Naive thymus-derived CD8-positive, alpha-beta T cell (primary cell): ENCODE measurements at places on chromosomes 2 and 18.

DNA sequence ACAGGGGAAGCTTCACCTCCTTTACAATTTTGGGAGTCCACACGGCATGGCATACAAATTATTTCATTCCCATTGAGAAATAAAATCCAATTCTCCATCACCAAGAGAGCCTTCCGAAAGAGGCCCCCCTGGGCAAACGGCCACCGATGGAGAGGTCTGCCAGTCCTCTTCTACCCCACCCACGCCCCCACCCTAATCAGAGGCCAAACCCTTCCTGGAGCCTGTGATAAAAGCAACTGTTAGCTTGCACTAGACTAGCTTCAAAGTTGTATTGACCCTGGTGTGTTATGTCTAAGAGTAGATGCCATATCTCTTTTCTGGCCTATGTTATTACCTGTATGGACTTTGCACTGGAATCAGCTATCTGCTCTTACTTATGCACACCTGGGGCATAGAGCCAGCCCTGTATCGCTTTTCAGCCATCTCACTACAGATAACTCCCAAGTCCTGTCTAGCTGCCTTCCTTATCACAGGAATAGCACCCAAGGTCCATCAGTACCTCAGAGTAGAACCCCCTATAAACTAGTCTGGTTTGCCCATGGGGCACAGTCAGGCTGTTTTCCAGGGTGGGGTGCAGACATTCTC, 58.3 kb downstream of the BCL11A start:
- no peak for DNase-seq

DNA sequence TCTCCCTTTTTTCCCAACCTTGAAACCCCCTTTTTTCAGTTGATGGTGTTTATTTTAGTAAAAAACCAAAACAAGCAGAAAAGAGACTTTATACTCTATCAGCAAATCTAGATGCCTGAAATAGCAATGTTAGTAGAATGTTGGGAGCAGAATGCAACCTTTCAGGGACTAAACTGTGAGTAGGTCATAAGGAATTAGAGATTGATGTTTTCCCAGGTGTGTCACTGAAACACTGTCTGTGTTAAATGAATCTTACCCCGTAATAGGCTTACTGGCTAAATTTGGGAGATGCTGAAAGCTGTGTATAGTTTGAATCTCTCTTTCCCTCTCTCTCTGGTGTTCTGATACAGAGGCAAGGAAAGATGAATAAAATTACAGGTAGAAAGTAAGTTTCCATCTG, 43.8 kb downstream of the AGFG1 start:
- no peak for DNase-seq

DNA sequence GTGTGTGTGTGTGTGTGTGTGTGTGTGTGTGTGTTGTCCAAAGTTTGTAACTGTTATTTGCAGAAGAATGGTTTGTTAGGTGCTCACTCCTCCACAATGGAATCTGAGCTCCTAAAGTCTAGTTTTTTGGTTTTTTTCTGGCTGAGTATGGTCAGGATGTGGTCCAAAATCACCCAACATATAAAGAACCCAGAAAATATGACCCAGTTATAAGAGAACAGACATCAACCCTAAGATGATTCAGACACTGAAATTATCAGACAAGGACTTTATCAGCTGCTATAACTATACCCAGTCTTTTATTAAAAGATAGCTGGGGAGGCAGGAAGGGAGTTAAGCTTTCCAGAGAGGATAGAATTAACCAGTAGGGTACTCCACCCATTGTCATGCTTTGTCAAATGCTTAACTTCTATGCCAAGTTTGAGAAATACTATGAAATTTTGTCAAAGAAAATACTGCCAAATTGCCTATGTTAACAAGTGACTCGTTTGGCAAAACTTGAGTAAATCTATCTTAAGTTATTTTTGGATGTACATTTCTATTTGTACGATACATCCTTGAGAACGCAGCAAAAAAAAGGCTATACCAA, 57.5 kb downstream of the TANK start:
- DNase-seq, result no peak

DNA sequence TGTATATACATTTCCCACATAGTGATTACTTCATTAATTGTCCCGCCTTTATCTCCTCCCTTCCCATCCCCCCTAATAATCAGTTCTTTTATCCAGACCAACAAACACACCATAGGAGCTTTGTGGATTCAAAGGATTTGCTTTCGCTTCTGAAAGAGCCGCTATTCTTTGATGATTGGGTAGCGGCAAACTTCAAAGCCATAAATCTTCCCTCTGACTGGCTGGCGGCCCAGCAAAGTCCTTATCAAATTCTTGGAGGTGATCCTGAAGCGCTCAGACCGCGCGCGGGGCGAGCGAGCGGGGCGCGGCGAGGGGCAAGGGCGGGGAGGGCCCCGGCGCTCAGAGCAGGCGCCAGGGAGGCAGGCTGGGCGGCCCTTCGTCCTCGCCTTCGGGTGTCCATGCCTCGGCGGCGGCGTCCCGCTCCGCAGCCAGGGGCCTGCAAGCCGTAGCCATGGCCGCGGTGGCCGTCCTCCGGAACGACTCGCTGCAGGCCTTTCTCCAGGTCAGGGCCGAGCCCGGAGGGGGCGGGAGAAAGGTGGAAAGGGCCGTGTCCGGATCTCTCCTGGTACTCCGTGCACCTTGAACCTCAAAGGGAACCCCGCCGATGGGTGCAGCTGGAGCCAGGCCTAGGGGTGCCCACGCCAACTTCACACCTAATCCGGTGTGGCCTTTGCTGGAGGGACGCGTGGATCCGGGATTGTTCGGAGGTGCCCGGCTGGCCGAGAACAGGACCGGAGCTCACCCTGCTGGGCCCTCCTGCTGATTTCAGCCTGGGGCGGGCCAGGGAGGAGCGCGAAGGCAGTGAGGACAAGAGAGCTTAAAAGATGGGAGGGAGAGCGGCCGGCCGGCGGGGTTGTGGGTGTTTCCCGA, at the start of gene SP5:
Gene SP5 (plus strand): TSS at position 276 of the 870 bp plus-strand sequence. CDS start 176 bp downstream, at position 452.
- peak; percentile 25 for DNase-seq

- no peak for DNase-seq
Measured at GRCh38 chr18:6427286-6427685, 12.6 kb upstream of the L3MBTL4 start.

DNA sequence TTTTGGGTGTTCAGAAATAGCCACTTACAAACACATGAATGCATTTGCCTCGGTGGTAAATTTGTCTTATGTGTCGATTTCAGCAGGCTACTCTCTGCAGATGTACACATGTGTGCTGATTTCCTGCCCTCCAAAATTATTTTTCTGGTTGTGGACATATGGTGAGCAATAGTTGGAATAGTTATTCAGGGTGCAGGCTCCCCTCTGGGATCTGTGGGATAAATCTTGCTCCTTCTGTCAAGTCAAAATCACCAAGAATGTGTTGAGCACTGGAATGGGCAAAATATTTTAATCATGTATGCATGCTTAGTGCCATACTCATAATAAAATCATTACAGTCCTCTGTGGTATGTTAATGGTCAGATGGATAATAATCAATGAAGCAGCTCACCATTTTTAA, 684.5 kb downstream of the BCL11A start:
- no peak for DNase-seq

DNA sequence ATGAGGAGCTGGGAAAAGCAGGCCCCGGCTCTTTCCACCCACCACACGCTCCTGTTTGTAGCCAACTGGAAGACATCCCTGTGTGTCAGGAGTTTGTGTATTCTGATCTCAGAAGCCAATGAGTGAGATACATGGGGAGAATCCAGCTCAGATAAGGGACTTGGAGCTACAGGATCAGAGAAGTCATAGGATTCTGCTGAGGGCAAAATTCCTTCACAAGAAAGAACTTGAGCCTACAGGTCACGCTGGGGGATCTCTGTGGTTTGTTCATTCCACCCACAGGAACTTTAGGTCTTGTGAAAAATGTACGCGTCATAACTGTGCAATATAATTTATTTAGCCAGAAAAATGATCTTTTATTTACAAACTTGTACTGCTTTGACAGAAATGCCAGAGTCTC, 80.1 kb upstream of the SMIM21 start:
- DNase-seq, result no peak

DNA sequence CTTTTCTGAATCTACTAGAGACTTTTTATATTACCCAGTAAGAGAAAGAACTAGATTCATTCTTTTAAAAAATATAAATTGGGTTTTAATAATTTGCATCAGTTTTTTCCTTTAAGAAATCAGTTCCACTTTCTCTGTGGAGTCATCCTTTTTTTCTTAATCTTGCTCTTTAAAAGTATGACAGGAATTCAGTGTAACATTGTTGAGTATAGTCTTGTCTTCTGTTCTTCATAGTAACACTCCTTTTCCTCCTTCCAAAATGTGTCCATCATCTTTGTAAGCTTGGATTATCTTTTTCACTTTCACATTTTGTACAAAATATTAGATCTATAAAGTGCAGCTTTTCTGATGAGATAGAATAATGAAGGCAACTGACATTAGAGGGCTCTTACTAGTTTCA, 135.4 kb downstream of the HAUS1 start:
- DNase-seq, result no peak

DNA sequence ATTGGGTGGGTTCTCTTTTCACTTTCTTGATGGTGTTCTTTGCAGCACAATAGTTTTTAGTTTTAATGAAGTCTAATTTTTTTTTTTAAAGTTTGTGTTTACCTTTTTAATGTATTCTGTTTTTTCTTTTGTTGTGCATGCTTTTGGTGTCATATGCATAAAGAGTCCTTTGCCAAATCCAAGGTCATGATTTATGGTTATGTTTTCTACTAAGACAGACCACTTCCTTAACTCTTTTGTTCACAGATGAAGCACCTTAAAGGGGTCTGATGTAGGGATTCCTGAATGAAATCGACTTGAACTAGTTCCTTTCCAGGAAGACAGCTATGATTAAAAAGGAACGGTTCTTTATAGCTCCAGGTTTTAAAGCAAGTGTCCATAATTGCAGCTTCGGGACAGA, 23.1 kb downstream of the LPIN1 start:
- no peak for DNase-seq

DNA sequence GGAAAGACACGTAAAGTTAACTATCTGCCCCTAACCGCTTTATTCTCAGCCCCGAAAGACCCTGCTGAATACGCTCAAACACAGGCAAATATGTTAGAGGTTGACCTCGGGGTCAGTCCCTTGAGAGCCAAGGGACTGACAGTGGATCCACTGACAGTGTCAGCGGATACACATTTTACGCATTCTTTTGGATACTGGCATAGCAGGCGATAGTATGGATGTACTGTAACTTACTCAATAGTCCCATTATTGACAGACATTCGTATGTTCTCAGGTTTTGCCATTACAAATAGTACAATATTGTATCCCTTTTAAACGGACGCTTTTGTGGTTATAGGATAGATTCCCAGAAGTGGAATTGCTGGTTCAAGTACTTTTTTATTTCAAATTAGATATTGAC, 13.4 kb downstream of the ATP6V1B1 start:
- DNase-seq, result no peak

DNA sequence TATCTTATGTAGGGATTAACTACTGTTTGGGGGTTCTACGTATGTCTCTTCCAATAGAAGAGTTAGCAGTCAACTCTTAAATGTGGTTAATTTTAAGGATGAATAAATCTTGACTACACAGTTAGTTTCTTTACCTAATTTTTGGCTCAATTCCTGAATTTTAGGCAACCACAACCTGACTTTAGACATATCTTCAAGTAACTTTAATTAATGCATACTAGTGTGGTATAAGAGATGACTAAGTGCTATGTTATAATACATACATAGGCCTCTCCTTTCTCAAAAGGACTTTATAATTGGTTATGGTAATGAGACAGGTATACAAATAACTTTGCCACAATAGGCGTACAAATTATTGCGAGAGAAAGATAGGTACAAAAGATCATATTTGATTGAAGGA, 312.0 kb downstream of the IRS1 start:
- no peak for DNase-seq

DNA sequence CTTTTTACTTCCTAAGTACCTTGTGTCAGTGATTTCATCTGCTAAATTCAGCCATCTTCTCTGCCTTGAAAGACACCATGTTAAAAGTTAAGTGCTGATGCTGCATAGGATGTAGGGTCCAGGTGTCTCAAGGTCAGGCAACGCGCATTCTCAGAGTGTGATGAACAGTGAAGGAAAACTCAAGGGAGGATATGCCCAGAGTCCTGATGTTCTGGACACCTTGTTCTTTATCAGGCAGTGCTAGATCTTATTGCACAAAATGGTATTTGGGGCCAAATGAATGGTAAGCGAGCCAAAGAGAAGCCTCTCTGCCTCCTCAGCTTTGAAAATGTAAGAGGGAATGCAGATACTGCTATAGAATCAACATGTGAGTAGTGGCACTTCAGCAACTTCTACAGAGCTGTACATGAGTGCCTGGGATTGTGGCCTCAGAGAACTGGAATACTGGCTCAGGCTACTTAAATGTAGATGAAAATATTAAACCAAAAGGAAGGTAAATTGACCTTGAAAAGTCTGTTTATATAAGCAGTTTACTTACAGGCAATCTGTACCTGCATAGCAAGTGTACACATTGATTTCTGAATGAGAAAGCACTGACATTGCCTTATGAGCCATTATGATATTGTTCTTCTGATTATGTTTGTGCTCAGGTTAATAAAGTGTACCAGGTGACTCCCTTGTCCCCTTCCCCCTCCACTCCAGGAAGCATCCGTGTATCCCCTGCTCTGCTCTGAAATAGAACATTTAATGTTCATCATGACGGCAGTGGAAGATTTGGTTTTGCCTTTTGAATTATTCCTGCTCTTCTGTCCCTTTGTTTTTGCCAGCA, 86.7 kb upstream of the RANBP2 start:
- no peak for DNase-seq

DNA sequence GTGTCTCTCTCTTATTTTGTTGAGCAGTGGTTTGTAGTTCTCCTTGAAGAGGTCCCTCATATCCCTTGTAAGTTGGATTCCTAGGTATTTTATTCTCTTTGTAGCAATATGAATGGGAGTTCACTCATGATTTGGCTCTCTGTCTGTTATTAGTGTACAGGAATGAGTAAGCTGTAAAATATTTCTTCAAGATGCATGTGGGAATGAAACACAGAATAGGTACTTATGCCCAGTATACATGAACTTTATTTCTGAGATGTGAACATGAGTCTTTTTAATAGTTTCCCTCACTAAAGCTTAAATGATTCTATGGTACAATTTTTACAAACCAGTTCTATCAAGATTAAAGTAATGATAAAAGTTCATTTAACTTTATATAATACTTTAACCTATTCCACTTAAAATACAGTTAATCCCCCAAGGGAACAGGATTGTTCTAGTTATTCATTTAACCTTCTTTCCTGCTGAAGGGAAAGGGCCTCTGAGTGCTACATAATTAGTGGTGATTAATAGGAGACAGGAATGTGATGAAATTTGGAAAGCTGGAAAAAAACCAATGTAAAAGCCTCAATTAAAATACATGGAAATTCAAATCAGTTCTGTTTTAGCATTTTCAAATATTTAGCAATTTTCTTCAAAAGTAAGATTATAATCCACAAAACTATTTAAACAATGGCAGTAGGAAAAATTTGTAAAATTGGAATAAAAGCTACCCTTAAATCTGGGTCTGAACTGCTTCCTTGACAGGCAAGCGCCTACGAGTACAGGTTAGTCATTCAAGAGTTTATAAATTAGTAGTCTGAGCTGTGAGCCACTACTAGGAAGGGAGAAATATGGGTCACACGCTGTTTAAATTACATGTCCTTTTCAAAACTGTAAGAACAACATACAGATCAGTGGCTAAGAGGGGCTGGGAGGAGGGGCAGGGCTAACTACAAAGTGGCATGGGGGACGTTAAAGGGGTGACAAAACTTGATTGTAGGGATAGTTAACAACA, 28.9 kb downstream of the SPIRE1 start:
- no peak for DNase-seq
